COLO829 (cell line): ENCODE measurements at places on chromosomes 7 and 10.
A peak's percentile ranks its signal among the peaks of the same experiment; 100 is the strongest.

GRCh38 chr7:99395616-99396327 is 12.6 kb downstream of the PDAP1 start:
- no peak for DNase-seq

GRCh38 chr7:96173781-96174180 is 148.1 kb downstream of the SLC25A13 start:
- DNase-seq, result no peak

DNA sequence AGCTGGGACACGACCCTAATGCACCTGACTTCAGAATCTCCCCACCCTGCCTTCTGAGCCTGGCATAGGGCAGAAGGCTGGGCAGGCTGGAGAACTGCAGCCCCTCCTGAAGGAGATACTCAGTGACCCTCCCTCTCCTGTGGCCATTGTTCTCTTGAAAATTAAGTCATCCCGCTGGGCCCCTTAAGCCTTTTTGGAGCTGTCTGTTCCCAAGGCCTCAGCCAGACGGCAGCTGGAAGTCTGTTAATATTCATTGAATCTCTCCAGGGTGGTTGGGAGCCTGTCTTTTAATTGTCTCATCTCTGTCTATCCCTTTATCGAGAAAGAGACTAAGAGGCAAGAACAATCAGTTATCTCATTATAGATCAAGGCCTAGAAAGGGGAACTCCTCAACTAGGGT is 118.1 kb upstream of the PCBD1 start:
- no peak for DNase-seq

DNA sequence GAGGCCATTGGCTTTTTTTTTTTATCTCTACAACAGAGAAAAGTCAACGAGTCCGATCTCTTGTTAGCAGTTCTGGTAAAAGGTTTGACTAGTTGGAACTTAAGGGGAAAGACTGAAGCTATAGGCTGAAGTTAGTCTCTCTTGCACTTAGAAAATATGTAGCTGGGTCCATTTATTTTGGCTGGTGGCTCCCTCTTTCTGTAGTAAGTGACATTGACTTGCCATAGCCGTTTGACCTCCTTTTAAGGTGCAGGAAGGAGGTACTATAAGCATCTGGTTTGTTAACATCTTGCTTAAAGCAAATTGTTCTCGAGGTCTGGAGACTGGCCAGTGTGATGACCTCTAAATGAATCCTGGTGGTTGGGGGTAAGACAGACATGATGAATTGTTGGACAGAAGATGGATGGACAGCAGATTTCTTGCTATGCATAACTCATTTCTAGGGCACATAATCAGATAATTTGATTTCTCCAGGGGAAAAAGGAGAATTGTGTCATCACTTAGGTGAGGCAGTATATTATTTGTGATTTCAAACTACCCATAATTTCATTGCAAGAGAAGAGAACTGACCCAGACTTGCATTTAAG is 356.3 kb upstream of the GALNT17 start:
- DNase-seq, result no peak

GRCh38 chr7:141128506-141128905 is 54.6 kb downstream of the TMEM178B start:
- DNase-seq, result peak; percentile 100

DNA sequence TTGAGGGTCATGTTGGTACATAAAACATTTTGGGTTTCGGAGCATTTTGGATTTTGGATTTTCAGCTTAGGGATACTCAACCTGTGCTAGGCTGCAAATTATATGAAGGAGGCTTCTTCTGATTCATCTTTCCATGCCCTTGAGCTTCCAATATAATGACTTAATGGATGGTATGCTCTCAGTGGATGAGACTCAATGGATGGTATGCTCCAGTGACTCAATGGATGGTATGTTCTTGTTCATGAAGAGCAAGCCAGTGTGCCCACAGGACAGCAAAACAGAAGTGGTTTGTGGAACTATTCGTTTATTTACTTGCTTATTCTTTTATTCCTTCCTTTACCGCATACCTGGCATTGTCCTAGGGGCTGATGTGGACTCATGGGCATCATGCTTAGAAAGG is 969.6 kb downstream of the LRMDA start:
- no peak for DNase-seq

DNA sequence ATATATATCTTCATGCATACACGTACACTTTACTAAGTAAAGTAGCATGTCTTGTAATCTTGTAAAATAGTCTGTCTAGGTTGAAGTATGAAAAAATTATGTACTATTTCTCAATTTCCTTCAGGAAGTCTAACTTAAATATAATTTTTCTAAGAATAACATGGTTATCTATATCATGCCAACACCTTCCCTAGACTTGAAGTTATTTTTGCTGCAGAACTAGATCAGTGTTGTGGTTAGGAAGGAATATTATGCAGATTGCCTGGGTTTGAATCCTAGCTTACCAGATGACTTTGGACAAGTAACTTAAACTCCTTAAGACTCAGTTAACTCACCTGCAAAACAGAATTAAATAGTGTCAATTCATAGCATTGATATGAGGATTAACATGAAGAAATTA is 142.2 kb upstream of the SEMA3A start:
- DNase-seq, result no peak

GRCh38 chr10:79028056-79028430 is 40.7 kb upstream of the ZMIZ1 start:
- no peak for DNase-seq

GRCh38 chr7:151868396-151869108 is 8.4 kb downstream of the PRKAG2 start:
- DNase-seq, result no peak

DNA sequence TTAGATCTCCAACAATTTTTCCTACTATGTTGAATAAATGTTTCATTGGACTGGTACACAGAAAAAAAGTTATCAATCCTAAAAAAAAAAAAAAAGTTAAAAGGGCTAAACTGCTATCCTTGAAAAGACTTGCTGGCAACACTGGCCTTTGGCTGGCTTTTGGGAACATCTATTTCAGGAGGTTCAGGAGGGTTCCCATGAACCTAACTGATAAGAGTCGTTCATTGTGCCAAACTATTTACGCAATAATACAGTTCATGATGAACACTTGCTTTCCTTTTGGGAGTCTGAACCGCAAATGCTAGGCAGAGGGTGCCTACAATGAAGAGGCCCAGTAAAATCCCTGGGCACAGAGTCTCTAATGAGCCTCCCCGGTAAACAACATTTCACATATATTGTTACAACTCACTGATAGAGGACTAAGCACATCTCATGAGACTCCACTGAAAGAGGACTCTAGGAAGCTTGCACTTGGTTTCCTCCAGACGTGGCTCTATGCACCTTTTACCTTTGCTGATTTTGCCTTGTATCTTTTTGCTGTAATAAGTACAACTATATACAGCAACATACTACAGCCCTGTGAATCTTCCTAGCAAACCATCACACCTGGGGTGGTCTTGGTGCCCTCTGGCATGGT is 45.0 kb downstream of the ZFAND4 start:
- no peak for DNase-seq

GRCh38 chr10:50063100-50063499 is 4.7 kb upstream of the WASHC2A start:
- no peak for DNase-seq
